Stimulated activated CD8-positive, alpha-beta memory T cell treated with anti-CD3 and anti-CD28 coated beads, Interleukin-4, amount 100 ng/mL, for 48 hours (primary cell): ENCODE measurements at places on chromosomes 16 and 17.

DNA sequence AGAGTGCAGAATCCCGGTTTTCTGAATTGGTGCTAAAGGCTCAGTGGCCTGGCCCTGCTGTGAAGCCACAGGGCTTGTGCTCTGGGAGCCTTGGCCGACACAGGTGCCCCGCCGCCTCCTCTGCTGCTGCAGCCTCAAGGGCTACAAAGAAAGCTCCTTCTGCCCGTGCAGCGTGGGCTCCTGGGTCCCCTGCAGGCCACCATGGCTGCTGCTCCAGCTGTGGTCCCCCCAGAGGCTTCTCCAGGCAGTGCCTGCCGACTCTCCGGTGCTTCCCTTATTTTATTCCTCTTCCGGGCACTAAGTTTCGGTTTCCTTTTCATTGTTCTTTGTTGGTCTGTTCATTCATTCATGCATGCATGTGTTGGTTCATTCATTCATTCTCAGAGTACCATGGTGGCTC is 53.1 kb downstream of the CMIP start:
- DNase-seq, result no peak

GRCh38 chr17:3256575-3256974 is 41.6 kb downstream of the OR3A1 start:
- DNase-seq, result no peak

- DNase-seq, result no peak
These were observed 20.1 kb downstream of the EPOP start for GRCh38 chr17:38654411-38655398.

- DNase-seq, result no peak
These were observed 65.1 kb upstream of the TOX3 start for GRCh38 chr16:52611817-52612673.

DNA sequence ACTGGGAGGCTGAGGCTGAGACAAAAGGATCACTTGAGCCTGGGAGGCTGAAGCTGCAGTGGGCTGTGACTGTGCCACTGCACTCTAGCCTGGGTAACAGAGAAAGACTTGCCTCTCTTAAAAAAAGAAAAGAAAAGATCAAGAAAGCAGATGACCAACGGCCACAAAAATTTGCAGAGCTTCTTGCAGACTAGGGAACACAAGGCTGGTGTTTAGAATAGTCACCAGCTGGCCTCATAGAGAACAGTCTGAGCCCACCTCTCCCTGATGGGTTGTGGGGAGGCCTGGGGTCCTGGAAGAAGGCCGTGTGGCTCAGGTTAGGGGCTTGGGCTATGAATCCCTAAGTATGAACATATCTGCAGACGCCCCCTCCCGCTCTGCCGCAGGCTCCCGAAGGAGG is 73.7 kb upstream of the MED9 start:
- DNase-seq, result no peak

- no peak for DNase-seq
These were observed 1.8 kb downstream of the KNOP1 start for GRCh38 chr16:19716183-19716582.
